ENCODE measurements at places on chromosomes 12 and 14. TPM values are rescaled to one million over a fixed set of nuclear protein-coding genes. Genes with fewer than 3 reads are reported as not detected.

Gene TOGARAM1
- 11.5 TPM for total RNA-seq

GRCh38 chr14:95047754-95048153, 109.6 kb downstream of the DICER1 start:
- H3K27ac ChIP-seq: no peak overlapping the region
- H3K4me1 ChIP-seq: no peaks in the 10 kb centered on the region
- H3K36me3 ChIP-seq: no peaks in the 10 kb centered on the region
- H3K27me3 ChIP-seq: peaks cover 14% of the 10 kb centered on the region
- H3K4me3 ChIP-seq: no peak overlapping the region

Gene MYF5
- total RNA-seq: not detected

DNA sequence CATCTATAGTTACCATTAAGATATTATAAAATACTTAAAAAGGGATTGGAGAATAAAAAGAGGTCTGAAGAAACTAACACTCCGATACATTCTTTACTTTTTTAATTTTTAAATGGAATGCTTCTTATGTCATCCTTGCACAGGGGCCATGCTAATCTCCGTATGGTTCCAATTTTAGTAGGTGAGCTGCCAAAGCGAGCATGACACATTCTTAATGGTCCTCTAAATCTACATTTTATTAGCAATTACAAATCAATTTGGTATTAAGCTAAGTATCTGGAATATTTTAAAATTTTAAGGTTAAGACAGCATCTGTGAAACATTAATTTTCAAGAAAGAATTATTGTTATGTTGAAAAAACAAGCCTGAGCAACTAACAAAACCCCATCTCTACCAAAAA, 6.2 kb upstream of the ARID4A start:
- H3K36me3 ChIP-seq: peaks cover 38% of the 10 kb centered on the region
- H3K27ac ChIP-seq: no peak overlapping the region
- DNase-seq: no peak

GRCh38 chr12:30839643-30840220, 85.0 kb upstream of the CAPRIN2 start:
- no peak for DNase-seq
- no peak overlapping the region for H3K4me3 ChIP-seq
- H3K27me3 ChIP-seq: peaks cover 22% of the 10 kb centered on the region
- H3K36me3 ChIP-seq: no peaks in the 10 kb centered on the region
- H3K4me1 ChIP-seq: peaks cover 6% of the 10 kb centered on the region
- no peak overlapping the region for H3K27ac ChIP-seq

DNA sequence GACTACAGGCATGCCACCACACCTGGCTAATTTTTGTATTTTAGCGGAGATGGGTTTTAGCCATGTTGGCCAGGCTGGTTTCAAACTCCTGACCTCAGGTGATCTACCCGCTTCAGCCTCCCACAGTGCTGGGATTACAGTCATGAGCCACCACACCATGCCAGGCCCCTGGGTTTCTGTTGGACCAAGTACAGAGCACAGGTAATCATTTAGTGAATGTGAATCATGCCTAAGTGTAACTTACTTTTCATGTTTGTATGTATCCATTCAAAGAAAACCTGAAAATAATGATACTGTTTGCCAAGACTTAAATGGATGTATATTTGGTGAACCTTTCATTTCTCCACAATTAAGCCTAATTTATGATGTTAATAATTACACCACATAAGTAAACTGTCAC, 65.9 kb downstream of the FGD6 start:
- no peak overlapping the region for H3K4me3 ChIP-seq
- H3K27me3 ChIP-seq: peaks cover 4% of the 10 kb centered on the region
- no peaks in the 10 kb centered on the region for H3K36me3 ChIP-seq
- H3K4me1 ChIP-seq: no peaks in the 10 kb centered on the region
- DNase-seq: no peak

DNA sequence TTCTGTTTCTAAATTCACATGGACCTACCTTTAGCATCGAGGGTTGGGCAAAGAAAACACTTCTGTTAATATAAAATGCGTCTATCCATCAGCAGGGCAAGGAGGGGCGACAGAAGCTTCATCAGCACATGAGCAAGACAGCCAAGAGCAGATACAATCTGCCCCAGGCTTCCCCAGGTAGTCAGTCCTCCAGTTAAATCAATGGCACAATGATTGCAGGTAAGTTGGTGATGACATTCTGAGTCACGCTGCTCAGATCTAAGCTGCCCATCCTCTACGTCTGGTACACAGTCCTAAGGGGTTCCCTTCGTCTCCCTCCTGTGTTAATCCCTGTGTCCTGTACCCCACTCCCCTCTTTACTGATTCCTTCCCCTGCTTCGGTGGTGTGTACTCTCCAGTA, 38.8 kb downstream of the MAP3K9 start:
- no peaks in the 10 kb centered on the region for H3K36me3 ChIP-seq
- no peak overlapping the region for H3K4me3 ChIP-seq
- no peaks in the 10 kb centered on the region for H3K4me1 ChIP-seq
- H3K27ac ChIP-seq: no peak overlapping the region

DNA sequence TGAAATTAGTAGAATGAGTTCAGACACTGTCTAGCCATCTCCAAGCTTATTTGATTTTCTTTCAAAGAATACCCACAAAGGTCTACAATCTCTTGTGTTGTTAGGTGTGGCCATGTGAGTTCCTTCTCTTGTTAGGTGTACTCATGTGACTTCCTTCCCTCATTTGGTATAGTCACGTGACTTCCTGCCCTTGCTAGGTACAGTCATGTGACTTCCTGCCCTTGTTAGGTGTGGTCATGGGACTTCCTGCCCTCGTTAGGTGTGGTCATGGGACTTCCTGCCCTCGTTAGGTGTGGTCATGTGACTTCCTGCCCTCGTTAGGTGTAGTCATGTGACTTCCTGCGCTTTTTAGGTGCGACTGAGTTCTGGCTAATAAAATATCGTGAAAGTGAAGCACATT, 179.6 kb downstream of the TMX1 start:
- peak overlapping the region; percentile 78 for H3K27ac ChIP-seq
- peaks cover 8% of the 10 kb centered on the region for H3K4me1 ChIP-seq
- H3K4me3 ChIP-seq: peak overlapping the region; percentile 8

Gene PTGR2
- 2.8 TPM for total RNA-seq

- H3K27ac ChIP-seq: no peak overlapping the region
- DNase-seq: no peak
- no peaks in the 10 kb centered on the region for H3K4me1 ChIP-seq
- H3K27me3 ChIP-seq: no peaks in the 10 kb centered on the region
Measured at GRCh38 chr14:79320561-79320960, 890.7 kb downstream of the DIO2 start.

Gene HCAR1
- total RNA-seq: not detected

Gene HOMEZ
- total RNA-seq: 5.8 TPM

DNA sequence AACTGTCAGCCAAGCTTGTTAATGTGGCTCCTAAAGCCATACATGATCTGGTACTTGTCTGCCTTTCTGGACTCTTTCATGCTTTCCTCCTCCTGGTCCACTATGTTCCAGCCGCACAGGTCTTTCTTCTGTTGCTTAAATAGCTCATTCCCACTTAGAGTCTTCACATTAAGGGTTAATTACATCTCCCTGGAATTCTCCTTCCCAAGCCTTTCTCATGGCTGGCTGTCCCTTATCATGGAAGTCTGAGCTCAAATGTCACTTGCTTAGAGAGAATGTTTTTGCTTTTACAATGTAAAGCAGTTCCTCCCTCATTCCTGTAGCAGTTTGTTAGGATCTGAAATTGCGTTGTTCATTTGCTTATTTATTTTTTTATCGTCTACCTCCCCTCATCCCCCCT, 199.6 kb downstream of the TRHDE start:
- H3K27me3 ChIP-seq: no peaks in the 10 kb centered on the region
- H3K4me1 ChIP-seq: no peaks in the 10 kb centered on the region
- no peak overlapping the region for H3K27ac ChIP-seq
- peaks cover 4% of the 10 kb centered on the region for H3K36me3 ChIP-seq
- DNase-seq: no peak

GRCh38 chr12:47990351-47991105, 13.7 kb downstream of the COL2A1 start:
- peaks cover 13% of the 10 kb centered on the region for H3K4me1 ChIP-seq
- no peaks in the 10 kb centered on the region for H3K36me3 ChIP-seq
- peak; percentile 67 for DNase-seq
- no peak overlapping the region for H3K4me3 ChIP-seq
- peaks cover 12% of the 10 kb centered on the region for H3K27me3 ChIP-seq

GRCh38 chr14:54444681-54445080, 3.5 kb upstream of the CNIH1 start:
- H3K4me3 ChIP-seq: no peak overlapping the region
- peaks cover 22% of the 10 kb centered on the region for H3K27me3 ChIP-seq
- DNase-seq: no peak
- no peak overlapping the region for H3K27ac ChIP-seq

GRCh38 chr12:120365675-120366340, 3.2 kb downstream of the MSI1 start:
- H3K27me3 ChIP-seq: peaks cover 50% of the 10 kb centered on the region
- H3K4me3 ChIP-seq: no peak overlapping the region
- peak; percentile 47 for DNase-seq
- H3K27ac ChIP-seq: no peak overlapping the region
- H3K4me1 ChIP-seq: peaks cover 6% of the 10 kb centered on the region

Gene DENND5B
- 0.05 TPM for total RNA-seq

Gene HSPA2
- total RNA-seq: 12.5 TPM
